AG09309 (cell line): ENCODE measurements at places on chromosomes 1 and 21.

GRCh38 chr1:219791766-219792165 lies 136.6 kb downstream of the SLC30A10 start:
- DNase-seq = no peak

- DNase-seq = no peak
These were observed 29.5 kb downstream of the ADGRB2 start for GRCh38 chr1:31734582-31735107.

- DNase-seq = no peak
These were observed 3.0 kb downstream of the ARTN start for GRCh38 chr1:43936431-43937151.

- peak; percentile 63 for DNase-seq
These were observed 30.5 kb upstream of the LRIG2 start for GRCh38 chr1:113042285-113043143.
